Activated naive CD8-positive, alpha-beta T cell treated with anti-CD3 and anti-CD28 coated beads, Interleukin-2, amount 50 U/mL, for 16 hours (primary cell): ENCODE measurements at places on chromosomes 11 and 22.
A peak's percentile ranks its signal among the peaks of the same experiment; 100 is the strongest.

- no peak for DNase-seq
Measured at GRCh38 chr11:14095882-14096281, 133.4 kb downstream of the SPON1 start.

- no peak for DNase-seq
Measured at GRCh38 chr22:41110968-41111367, 18.6 kb downstream of the EP300 start.

DNA sequence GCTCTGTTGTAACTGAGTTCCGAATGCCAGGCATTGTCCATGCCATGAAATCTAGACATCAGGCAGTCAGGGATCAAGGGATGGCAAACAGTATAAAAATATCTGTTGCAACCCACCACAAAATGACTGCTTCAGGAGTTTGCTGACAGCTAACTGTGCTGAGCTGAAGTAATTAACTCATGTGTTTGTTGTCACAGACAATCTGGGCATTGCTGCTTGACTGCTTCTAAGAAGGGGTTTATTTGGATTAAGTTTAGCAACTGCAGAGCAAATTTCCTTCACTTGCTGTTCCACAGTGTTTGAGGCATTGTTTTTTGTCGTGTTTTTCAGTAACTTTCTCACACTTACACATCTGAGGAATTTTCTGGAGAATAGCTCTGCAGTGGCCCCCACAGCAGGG is 30.4 kb downstream of the BSX start:
- no peak for DNase-seq

- DNase-seq = no peak
Measured at GRCh38 chr11:78210000-78210608, 21.4 kb downstream of the USP35 start.

GRCh38 chr11:85595285-85595884 is 31.8 kb downstream of the DLG2 start:
- no peak for DNase-seq

GRCh38 chr22:30372915-30373314 is 14.3 kb downstream of the RNF215 start:
- DNase-seq = no peak

- DNase-seq = no peak
Measured at GRCh38 chr11:125942771-125943428, 2.9 kb upstream of the VSIG10L2 start.

DNA sequence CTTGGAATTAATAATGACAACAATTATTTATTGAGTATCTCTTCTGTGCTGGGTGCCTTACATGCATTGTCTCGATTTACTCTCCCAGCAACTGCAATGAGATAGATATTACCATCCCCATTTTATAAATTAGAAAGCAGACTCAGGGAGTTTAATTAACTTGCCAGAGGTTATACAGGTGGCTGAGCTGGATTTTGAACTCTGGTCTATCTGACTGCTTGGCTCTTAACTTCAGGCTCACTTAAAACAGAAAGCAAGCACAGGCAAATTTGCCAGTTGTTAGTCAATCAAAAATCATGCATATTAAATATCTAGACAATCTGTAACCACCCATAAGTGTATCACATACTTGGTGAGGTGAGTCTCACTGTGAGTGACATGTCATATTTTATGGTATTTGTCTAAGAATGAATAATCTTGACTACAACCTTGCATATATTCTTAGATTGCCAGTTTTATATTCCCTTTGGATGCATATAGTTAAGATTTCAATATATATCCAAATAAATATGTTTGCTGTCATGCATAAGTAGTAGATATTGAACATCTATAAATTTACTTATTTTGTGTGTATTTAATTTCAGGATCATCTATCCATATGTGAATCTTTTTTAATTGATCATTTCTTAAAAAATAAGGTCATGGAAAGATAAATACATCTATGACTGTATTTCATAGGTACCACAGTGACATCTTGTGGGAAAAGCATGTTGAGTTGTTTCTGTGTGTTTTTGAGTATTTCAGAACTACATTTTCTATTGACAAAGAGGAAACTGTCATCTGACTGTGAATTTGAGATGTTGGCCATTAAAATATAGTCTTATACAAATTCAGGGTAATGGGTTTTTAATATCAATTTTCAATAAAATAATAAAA is 112.0 kb upstream of the ARHGAP42 start:
- no peak for DNase-seq

GRCh38 chr22:32636884-32637283 is 162.3 kb downstream of the FBXO7 start:
- no peak for DNase-seq

- DNase-seq = no peak
Measured at GRCh38 chr11:93895106-93895862, 44.9 kb upstream of the VSTM5 start.

GRCh38 chr11:44529895-44530412 is 35.5 kb upstream of the CD82 start:
- no peak for DNase-seq

- DNase-seq = no peak
Measured at GRCh38 chr22:40613067-40613466, 23.5 kb downstream of the MRTFA start.

DNA sequence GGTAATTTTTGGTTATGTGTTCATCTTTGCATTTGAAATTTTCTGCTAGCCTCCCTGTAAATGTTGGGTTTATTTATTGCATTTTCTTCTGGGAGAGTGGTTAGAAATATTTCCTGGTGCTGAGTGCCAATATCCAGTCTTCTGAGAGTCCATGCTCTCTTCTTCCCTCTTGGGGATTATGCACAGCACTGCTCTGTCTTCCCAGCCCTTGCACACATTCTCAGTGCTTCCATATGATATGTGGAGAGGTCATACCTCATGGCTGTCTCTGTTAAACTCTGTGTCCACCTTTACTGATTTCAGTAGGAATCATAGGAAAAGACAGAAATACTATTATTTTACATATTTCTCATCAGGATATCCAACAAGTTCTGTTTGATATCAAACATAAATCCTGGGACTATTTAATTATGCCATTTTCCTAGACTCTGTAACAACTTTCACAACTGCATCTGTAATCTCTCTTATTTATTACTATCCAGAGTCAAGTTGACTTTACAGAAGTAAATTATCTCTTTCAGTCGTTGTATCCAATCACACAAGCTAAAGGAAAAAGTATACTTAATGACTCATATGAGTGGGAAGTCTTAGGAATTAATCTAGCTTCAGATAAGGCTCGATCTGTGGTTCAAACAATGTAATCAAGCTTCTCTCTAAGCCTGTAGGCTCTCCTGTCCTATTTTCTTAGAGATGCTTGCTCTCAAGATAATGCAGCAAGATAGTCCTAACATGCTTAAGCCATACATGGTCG is 2.7 kb upstream of the NXPE1 start:
- no peak for DNase-seq

DNA sequence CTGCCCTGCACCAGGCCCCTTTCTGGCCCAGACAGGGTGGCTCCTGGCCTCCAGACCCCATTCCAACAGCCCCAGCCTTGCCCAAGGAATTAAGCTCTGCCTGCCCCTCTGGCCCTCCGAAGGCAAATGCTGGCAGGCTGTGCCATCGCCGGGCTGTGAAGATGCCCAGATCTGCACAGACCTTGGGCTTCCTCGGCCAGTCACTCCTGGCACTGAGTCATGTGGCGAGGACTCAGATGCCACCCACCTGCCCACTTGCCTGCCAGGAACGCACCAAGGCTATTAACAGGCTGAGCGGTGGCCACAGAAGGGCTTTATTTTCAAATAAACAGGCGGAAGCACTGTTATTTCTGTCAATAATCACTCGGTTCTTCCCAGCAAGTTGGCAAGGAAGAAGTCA is 50.3 kb upstream of the TTLL12 start:
- no peak for DNase-seq

GRCh38 chr11:29879560-29879959 is 137.3 kb downstream of the KCNA4 start:
- DNase-seq = no peak

DNA sequence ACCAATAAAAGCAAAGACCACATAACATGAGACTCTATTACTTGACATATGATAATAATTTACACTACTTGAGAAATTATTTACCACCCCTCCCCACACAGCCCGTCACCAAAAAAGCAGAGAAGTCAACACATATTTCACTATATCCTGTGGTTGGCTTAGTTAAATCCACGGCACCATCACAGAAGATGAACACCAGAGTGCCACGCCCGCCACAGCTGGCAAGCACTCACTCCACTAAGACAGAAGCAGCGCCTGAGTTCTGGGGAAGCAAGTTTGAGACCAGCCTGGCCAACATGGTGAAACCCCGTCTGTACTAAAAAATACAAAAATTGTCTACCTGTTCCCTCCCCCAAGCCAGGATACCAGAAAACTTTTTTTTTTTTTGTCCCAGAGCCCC is 53.1 kb downstream of the PACSIN2 start:
- no peak for DNase-seq

DNA sequence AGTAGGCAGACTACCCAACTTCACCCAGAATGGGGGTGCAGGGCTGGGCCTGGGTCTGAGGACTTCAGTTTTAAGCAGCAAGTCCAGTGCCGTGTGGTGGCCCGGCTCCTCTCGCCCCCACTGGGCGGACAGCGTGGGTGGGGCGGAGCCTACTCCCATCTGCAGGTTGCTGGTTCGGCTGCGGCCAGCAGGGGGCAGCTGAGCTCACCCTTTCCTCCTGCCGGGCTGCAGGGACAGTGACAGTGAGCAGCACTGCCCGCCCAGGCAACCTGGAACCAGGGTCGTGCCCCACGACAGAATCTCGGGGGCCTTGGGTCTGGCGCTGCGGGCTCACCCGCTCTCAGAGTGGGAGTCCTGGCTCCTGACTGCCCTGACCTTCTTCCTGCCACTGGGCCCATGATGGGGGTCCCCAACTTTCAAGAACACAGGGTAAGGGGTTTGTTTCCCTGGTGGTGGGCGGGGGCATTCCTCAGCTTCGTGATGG is 6.2 kb upstream of the NEAT1 start:
- DNase-seq = peak; percentile 84

DNA sequence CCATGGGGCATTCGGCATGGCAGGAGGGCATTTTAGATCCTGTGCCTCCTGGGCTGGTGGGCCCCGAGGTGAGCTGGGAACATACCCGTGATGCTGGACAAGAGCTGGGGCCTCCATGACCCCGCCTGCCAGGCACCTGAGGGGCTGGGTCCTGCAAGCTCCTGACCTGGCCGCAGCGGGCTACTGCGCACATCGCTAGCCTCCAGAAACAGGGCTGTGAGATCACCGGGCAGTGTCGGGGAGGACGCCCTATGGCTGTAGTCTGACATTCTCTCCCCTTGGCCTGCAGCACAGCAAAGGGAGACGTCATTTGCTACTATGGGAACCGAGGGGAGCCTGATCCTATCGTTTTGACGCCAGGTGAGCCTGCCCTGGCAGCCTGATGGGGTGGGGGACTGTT is 24.4 kb upstream of the DGCR8 start:
- DNase-seq = no peak

DNA sequence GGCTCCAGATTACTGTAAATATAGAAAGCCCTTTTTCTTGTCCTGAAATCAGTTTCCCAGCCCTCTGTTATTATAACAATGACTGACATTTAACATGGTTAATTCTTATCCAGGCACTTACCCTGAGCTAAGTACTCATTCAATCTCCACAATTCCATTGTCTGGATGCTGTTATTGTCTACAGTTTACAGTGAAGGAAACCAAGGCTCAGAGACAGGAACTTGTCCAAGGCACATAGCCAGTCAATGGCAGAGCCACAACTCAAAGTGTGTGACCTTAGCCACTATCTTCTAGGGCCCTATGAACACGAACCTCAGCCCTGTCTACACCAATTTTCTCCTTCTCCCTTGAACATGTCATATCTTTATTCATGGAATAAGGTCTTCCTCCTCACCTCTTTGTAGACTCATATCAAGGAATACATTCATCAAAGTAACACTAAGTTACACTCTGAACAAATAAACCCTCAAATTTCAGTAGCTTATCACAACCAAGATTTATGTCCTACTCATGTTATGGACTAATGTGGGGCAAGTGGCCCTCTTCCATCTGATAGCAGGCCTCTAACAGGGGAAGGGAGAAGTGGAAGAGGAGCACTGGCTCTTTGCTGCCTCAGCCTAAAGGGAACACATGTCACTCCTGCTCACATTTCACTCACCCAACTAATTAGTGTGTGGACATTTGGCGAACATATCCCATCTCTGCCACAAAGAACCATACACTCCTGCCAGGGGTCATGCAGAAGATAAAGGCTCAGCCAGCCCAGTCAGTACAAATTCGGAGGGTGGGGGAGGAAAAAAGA is 39.3 kb upstream of the APLNR start:
- DNase-seq = no peak

DNA sequence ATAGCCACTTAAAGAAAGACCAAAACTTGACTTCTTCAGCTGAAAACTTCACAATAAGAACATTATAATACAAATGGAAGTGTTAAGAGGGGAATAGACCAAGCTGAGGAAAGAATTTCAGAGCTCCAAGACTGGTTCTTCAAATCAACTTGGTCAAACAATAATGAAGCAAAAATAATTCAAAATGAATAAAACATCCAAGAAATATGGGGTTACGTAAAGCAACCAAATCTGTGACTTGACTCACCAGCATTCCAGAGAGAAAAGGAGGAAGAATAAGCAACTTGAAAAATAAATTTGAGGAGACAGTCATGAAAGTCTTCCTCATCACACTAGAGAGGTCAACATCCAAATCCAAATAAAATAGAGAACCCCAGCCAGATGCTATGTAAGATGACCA is 31.4 kb downstream of the XKR3 start:
- DNase-seq = no peak

- no peak for DNase-seq
Measured at GRCh38 chr11:117868815-117869561, 7.5 kb downstream of the FXYD6 start.

GRCh38 chr11:74233683-74234082 is 62.6 kb downstream of the PPME1 start:
- no peak for DNase-seq

DNA sequence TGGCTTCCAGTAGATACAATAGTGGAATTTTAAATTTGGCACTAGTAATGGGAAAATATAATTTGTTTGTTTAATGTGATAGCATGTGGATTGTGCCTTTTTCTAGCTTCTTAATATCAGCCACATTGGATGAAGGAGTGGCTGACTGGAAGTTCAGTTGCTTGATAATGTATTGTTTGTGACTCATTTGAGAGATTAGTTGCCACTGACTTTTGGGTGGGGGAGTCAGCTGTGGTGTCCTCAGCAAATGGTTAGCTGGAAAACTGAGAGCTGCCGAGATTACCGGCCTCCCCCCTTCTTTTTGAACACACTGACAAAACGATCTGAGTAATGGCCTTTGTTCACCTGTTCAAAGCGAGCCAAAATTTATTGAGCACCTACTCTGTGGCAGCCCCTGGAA is 5.5 kb downstream of the JAM3 start:
- DNase-seq = no peak

GRCh38 chr22:27480487-27480886 is 321.1 kb downstream of the MN1 start:
- DNase-seq = no peak

GRCh38 chr11:1317432-1317831 is 8.0 kb upstream of the TOLLIP start:
- no peak for DNase-seq
